H54 (cell line): ENCODE measurements at places on chromosomes 11 and 22.

DNA sequence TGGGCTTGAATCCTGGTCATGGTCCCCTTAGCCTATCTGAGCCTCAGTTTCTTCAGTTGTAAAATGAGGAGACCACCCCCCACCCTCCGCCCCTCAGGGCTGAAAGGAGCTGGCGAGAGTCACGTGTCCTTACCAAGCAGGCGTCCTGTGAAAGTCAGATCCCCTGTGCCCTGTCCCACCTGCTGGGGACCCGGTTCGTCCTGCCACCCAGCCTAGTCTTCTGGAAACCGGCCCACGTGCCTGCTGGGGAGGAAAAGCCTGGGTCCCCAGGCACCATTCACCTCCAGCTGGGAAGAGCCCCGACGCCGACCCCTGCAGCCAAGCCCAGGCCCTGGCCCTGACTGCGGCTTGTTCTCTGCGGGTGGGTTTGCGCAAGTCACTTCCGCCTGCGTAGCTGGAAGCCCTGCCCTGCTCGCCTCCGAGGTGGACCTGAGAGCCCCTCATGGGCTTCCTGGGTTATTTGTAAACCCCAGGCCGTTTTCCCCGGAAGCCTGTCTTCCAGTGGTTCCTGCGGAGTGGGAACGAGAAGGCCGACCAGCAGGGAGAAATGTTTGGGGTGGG lies 679 bp upstream of the SSH3 start:
- no peak for DNase-seq

- DNase-seq: no peak
Measured at GRCh38 chr11:74905326-74905725, 43.6 kb downstream of the XRRA1 start.

GRCh38 chr22:29106839-29107238 lies 34.0 kb downstream of the KREMEN1 start:
- DNase-seq: no peak

GRCh38 chr11:45904309-45904915 lies 2.7 kb downstream of the FREY1 start:
- DNase-seq: no peak

GRCh38 chr22:22709719-22710445 lies 65.5 kb downstream of the GGTLC2 start:
- no peak for DNase-seq

GRCh38 chr22:19062943-19063308 lies 59.3 kb downstream of the DGCR2 start:
- no peak for DNase-seq

- DNase-seq: no peak
Measured at GRCh38 chr11:133693110-133693509, 152.2 kb downstream of the SPATA19 start.

DNA sequence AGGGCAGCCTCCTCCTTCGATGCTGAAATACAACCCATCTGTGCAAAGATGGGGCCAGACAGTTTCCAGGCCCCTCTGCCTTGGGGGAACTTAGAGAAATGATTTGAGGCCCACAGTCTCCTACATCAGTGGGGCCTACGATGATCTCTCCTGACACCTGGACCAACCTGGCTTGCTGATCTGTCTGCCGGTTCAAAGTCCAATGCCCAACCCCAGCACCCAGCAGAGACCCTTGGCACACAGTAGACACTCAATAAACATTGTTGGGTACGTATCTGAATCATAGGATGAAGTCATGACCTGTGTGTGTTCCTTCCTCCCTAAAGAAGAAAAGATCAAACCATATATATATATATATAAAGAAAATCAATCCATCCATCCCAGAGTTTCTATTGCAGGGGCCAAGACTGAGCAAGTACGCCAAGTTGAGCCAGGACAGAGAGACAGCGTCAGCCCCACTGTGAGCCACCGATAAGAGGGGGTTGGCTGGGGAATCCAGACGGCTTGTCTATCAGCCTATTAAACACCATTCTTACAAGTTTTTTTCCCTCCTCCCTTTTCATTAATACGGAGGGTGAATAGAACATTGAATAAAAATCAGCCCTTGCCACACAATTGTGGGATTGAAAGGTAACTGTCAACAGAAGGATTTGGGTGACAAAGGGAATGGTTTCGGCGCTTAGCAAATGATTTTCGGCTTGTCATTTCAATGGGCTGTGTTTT lies 244.1 kb downstream of the MN1 start:
- no peak for DNase-seq

DNA sequence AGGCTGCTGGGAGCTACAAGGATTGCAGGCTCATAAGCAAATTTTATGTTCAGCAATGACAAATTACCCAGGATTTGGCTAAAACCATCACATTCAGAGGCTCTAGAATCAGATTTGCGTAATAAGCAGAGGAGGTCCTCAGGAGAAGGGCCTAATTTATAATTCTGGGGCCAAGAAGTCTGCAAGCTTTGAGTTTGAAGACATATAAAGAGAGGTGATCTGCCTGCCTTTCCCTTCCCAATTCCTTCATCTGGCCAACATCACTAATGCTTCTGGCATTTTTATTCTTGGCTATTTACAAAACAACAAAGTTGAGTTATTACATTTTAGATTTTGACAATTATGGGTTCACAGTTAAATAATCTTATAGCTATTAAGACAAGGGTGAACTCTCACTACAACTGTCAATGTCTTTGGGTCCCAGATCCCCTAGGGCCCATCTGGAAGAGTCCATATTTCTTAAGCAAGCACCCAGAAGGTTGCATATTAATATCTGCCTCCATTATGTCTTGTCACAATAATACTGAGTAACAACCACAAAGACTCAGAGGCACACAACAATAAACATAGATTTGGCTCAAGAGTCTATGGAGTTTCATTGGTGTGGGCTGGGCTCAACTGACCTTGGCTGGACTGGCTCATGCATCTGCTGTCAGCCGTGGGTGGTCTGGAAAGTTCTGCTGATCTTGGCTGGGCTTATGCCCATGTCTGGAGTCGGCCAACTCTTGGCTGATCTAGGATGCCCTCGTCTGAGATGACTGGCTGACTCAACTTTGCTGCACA lies 67.2 kb upstream of the CD82 start:
- no peak for DNase-seq

DNA sequence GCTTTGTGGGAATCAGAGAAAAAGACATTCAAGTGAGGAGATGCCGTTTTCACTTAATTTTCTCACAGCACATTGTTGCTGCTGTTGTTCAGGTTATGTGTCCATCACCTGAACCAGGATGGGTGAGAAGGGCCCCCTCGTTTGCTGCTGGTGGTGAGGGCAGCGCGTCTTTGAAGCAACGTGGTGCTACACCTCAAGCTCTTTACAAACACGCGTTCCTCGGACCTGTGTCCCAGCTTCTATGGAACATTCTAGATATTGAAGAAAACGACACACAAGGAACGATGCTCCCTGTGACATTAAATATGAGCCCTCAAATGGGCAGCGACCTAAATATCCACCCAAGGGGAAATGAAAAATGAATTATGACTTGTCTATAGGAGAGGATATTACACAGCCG lies 418.6 kb downstream of the MN1 start:
- DNase-seq: no peak

DNA sequence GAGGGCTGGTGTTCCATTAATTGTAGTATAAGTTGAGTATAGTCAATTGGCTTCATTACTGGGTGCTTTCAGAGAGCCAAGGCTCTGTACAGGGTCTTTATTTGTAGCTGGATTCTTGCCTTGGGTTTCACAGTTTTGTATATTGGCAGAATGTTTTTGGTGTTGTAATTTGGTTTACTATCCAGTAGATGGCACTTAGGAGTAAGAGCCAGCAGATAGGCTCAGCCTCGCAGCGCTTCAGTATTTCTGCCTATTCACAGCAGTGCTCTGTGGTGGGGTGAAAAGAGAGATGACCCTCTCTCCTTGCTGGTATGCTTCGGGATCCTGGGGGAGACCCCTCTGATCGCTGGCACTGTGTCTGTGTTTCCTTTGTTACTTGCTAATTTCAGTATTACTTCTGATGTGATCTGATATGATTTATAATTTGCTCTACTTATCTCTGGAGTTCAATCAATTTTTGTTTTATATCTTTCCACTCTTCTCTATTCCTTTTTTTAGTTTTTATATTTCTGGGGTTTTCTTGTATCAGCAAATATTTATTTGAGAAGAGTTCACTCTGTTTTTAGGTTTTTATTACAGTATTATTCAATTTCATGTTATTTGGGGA lies 52.2 kb downstream of the ANO5 start:
- DNase-seq: peak; percentile 1

- DNase-seq: no peak
Measured at GRCh38 chr11:36953976-36954375, 355.9 kb upstream of the RAG2 start.

GRCh38 chr11:83835423-83835822 lies 549.3 kb upstream of the CCDC90B start:
- DNase-seq: no peak

GRCh38 chr11:31387379-31387778 lies 17.7 kb downstream of the DNAJC24 start:
- DNase-seq: no peak

GRCh38 chr11:74815966-74816365 lies 67.3 kb downstream of the RNF169 start:
- DNase-seq: no peak

DNA sequence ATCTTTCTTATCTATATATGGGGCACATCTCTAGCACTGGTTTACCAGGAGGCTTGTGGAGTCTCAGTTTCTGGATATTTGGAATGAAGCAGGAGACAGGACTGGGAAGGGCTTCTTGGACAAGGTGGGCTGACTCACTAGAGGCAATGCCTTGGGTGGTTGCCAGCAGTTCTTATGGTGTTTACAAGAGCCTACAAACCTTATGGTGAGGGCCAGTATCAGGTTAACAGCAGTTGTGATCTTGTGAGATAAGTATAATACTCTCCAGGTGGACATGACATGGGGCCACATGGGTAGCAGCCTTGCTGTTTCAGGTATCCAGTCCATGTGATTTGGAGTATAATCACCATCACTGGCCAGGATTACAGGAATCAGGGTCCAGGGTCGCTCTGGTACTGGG lies 10.2 kb downstream of the FUT4 start:
- DNase-seq: no peak

GRCh38 chr11:14079011-14079410 lies 116.5 kb downstream of the SPON1 start:
- DNase-seq: no peak

GRCh38 chr11:133403900-133404299 lies 128.4 kb downstream of the OPCML start:
- no peak for DNase-seq

DNA sequence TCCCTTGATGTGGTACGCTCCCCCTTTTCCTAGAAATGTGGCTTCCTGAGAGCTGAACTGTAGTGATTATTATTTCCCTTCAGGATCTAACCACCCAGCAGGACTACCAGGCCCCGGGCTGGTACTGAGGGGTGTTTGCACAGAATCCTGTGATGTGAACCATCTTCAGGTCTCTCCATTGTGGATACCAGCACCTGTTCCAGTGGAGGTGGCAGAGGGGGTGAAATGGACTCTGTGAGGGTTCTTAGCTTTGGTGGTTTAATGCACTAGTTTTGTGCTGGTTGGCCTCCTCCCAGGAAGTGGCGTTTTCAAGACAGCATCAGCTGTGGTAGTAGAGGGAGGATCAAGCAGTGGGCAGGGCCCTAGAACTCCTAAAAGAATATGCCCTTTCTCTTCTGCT lies 18.6 kb downstream of the C11orf91 start:
- DNase-seq: no peak

GRCh38 chr22:49967706-49968208 lies 7.2 kb downstream of the PIM3 start:
- no peak for DNase-seq

DNA sequence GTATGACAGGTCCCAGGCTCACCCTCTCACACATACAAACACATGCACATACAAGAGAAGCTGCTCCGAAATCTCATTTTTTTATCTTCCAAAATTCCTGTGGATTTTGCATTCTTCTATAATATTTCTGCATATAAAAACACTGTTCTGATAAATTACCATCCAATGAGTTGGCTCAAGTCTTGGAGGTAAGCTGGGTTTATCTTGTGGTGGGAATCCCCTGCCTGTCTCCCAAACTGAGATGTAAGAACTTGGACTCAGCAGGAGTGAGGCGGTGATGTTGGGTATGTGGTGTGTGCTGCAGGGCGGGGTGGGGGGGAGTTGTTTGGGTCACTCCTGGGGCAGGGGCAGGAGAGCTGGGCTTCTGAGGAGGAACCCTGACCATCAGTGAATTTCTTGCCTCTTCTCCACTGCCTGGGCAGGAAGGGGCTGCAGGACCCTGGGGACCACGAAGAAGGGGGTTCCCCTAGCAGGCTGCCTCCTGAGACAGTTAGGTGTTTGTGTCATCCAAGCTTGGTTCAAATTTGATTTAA lies 6.8 kb upstream of the P2RY6 start:
- DNase-seq: no peak
